ENCODE measurements at places on chromosomes 12 and 14. TPM values are rescaled to one million over a fixed set of nuclear protein-coding genes. Genes with fewer than 3 reads are reported as not detected.

DNA sequence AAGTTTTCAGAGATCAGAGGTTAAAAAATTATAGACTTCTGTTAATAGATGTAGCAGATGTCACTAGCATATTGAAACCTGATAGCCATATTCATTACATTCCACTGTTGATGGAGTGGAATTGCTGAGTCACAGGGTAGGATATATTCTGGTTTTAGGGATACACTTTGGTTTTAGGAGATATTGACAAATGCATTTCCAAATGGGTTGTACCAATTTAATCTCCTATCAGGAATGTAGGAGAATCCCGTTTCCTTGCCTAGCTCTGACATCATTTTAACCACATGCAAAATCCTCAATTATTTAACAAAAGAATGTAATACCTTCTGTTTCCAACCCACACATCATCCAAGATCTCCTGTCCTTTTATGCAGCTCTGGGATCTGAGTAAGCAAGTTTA, 30.7 kb upstream of the ESR2 start:
- H3K4me1 ChIP-seq, result no peaks in the 10 kb centered on the region
- H3K27ac ChIP-seq, result no peak overlapping the region
- no peaks in the 10 kb centered on the region for H3K27me3 ChIP-seq
- no peak overlapping the region for H3K4me3 ChIP-seq

DNA sequence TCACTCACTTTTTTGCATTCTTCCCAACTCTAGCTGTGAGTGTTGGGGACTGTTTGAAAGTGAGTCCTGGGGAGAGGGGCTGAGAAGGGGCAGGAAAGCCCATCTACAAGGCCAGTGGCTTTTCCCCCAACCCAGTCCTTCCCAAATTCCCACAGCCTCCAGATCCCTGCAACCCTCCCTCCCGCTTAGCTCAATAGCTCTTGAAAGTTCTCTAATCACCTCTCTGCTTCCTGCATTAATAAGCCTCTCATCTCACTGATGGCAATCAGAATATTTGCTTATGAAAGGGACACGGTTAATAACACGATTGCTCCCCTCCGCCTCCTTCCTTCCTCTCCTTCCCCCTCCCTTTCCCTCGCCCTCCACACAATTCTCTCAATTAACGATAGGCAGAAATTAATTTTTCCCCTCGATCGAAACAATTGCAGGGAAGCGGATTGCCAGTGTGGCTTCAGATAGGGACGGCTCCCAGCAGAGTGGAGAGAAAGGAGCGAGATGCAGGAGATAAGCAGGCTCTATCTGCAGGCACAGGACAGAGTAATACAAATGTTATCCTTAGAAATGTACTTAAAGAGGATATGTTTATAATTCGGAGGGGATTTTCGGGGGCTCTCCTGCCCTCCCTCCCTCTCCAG, 15.1 kb upstream of the GPATCH2L start:
- H3K36me3 ChIP-seq, result no peaks in the 10 kb centered on the region
- H3K4me1 ChIP-seq, result peaks cover 3% of the 10 kb centered on the region
- H3K4me3 ChIP-seq, result no peak overlapping the region
- DNase-seq, result no peak
- H3K27ac ChIP-seq, result no peak overlapping the region

DNA sequence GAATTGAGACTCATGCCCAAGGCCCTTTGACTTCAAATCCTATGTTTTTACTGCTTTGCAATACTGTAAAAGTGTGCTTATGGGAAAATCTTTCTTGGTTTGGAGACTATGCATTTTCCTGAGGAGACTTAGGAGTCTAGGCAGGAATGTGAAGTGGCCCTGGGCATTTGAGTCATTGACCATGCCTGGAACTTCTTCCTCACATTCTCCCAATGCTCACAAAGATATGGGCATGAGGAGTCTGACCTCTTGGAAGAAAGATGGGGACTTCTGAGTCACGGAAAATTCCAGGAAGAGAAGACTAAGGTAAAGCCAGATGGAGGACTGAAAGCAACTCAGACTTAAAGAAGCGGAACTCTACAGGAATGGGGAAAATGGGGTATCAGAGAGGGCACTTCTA, 38.2 kb upstream of the ZNF641 start:
- H3K27me3 ChIP-seq, result no peaks in the 10 kb centered on the region
- no peak for DNase-seq
- no peak overlapping the region for H3K4me3 ChIP-seq
- H3K27ac ChIP-seq, result no peak overlapping the region
- peaks cover 3% of the 10 kb centered on the region for H3K4me1 ChIP-seq

The ADGRD1 gene
- total RNA-seq, result 128 TPM

The PTCSC3 gene
- total RNA-seq, result not detected

DNA sequence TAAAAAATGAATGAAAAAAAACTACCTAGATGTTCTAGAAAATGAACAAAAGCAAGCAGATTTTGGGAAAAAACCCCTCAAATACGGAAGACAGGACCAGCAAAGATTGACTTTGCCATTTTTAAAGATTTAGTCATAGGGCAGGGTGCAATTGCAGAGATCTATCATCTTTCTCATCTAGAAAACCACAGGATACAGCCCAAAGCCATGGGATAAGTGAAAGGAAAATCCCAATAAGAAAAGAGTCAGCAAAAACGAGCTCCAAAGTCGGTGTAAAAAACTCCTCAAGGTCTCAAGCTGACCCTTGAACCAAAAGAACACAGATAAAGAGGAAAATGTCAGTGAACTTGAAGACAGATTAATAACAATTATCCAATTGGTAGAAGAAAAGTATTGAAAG, 28.0 kb downstream of the CEP290 start:
- no peaks in the 10 kb centered on the region for H3K27me3 ChIP-seq
- no peaks in the 10 kb centered on the region for H3K4me1 ChIP-seq
- no peaks in the 10 kb centered on the region for H3K36me3 ChIP-seq
- DNase-seq, result no peak
- no peak overlapping the region for H3K4me3 ChIP-seq

DNA sequence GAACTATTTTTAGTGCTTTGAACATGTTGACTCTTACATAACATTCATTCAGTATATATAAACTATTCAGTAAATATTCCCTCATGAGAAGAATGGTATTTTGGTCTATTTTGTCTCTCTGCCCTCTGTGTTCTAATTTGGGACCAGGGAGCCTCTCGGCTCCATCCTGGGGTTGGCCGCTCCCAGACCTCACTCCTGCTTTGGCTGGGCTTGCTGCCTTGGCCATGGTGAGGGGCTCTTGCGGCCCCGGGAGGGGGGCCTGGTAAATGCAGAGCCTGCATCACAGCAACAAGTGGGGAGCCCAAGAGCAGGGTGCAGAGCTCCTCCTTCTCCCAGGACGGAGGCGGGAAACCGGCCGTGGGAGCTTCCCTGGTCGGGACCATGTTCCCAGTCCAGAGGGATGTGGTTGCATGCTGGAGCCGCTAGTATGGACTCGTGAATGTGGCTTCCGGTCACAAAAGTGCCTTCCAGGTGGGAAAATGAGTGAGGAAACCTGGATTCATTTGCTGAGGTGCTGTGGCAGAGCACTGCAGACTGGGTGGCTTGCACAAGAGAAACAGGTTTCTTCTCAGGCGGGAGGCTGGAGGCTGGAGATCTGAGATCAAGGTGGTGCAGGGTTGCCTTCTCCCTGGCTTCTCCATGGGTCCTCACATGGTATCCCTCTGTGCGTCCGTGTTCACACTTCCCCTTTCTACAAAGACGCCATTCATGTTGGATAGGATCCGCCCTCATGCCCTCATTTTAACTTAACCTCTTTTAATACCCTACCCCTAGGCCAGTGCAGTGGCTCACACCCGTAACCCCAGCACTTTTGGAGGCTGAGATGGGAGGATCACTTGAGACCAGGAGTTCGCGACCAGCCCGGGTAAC, 250.2 kb downstream of the CACNA1C start:
- H3K4me3 ChIP-seq, result no peak overlapping the region
- H3K36me3 ChIP-seq, result no peaks in the 10 kb centered on the region
- peak overlapping the region; percentile 29 for H3K27ac ChIP-seq

GRCh38 chr12:30828686-30829085, 73.9 kb upstream of the CAPRIN2 start:
- no peak overlapping the region for H3K27ac ChIP-seq
- H3K36me3 ChIP-seq, result no peaks in the 10 kb centered on the region
- DNase-seq, result no peak
- peaks cover 4% of the 10 kb centered on the region for H3K27me3 ChIP-seq

GRCh38 chr12:32266756-32267155, 132.6 kb upstream of the FGD4 start:
- DNase-seq, result no peak
- peaks cover 26% of the 10 kb centered on the region for H3K4me1 ChIP-seq
- no peak overlapping the region for H3K27ac ChIP-seq
- no peaks in the 10 kb centered on the region for H3K36me3 ChIP-seq
- no peak overlapping the region for H3K4me3 ChIP-seq
- H3K27me3 ChIP-seq, result no peaks in the 10 kb centered on the region

The TAS2R20 gene
- 0.42 TPM for total RNA-seq

GRCh38 chr12:19694627-19695026, 255.3 kb downstream of the AEBP2 start:
- H3K27ac ChIP-seq, result no peak overlapping the region
- no peak overlapping the region for H3K4me3 ChIP-seq

DNA sequence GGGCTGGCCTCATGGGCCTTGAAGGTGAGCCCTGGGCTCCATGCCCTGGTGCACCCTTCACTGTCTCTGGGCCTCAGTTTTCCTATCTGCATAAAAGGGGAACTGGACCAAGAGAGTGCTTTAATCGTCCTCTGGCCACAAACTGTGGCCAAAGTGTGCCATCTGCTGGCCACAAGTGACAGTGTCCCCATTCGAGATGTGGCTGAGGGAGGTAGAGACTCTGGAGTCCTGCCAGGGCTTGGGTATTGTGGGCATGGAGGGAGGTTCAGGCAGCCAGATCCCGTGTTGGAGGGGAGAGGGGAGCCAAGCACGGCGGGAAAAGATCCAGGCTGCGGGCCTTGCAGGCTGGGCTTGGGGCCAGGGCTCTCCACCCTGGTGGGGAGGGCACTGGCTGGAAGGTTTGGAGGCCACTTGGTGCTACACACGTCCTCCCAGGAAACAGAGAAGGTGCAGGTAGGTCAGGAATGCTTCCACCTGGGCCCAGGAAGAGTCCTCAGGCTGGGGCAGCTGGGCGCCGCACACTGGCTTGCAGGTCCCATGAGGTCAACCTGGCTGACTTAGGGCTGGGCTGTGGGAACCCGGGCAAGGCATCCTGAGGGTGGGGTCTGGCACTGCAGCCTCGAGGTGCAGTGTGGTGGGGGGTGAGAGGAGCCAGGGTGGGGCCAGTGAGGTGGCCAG, 7.3 kb upstream of the KIF26A start:
- no peak overlapping the region for H3K27ac ChIP-seq
- DNase-seq, result peak; percentile 69
- peaks cover 41% of the 10 kb centered on the region for H3K27me3 ChIP-seq
- no peak overlapping the region for H3K4me3 ChIP-seq
- peaks cover 5% of the 10 kb centered on the region for H3K4me1 ChIP-seq

- H3K27me3 ChIP-seq, result no peaks in the 10 kb centered on the region
- H3K4me3 ChIP-seq, result no peak overlapping the region
- peaks cover 34% of the 10 kb centered on the region for H3K4me1 ChIP-seq
- H3K36me3 ChIP-seq, result no peaks in the 10 kb centered on the region
- DNase-seq, result no peak
Measured at GRCh38 chr12:110641521-110641920, 27.6 kb downstream of the TCTN1 start.

GRCh38 chr14:78627114-78627513, 456.9 kb downstream of the NRXN3 start:
- no peaks in the 10 kb centered on the region for H3K27me3 ChIP-seq
- no peak overlapping the region for H3K4me3 ChIP-seq
- H3K36me3 ChIP-seq, result no peaks in the 10 kb centered on the region
- no peaks in the 10 kb centered on the region for H3K4me1 ChIP-seq

DNA sequence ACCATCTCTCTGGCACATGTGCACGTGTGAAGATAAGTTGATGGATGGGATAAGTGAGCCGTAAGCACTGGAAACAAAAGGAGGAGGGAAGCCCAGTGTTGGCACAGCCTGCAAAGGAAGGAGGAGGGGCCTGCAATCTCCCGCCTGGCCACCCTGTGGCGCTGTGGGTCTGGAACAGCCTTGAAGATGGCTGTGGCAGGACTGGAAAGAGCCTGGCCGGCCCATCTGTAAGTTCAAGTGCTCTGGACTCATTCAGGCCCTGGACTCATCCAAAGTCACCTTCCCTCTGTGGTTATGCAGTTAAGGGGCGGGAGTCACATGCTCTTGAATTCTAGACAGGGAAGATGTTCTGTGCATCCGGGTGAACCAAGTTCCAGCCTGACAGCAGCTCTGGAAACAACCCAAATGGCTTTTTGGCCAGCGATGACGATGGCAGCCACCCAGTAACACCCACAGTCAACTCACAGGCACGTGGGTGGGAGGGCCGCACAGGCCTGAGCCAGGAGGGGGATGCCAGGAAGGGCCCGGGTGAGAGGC, 50.4 kb downstream of the CHGA start:
- no peak overlapping the region for H3K4me3 ChIP-seq
- H3K4me1 ChIP-seq, result peaks cover 31% of the 10 kb centered on the region
- peak; percentile 79 for DNase-seq
- H3K27me3 ChIP-seq, result no peaks in the 10 kb centered on the region
- H3K27ac ChIP-seq, result peak overlapping the region; percentile 79

The LPCAT3 gene
- 65.8 TPM for total RNA-seq

The TPPP2 gene
- 0.54 TPM for total RNA-seq

DNA sequence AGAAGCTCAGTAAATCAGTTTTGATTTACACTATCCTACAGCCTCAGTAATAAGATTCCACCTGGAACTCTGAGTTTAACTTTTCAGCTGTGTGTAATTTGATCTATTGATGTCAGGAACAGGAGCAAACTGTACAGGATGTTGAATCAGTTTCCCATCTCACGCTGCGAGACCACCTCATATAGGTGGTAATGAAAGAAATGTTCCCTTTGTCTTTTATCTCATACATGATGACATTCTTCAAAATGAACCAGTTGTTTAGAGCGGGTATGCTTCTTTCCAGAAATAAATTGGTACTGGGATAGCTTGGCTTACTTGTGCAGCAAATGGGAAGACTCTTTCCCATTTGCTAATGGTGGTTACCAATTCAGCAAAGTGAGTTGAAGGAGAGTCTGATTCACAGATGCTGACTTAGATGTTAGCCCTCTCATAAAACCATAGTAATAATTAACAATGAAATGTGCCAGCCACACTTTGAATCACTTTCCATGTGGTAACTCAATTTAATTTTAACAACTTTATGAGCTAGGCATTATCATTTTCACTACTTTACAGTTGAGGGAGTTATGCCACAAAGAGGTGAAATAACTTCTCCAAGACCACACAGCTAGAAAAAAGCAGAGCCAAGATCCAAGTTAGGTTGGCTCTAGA, 251.5 kb downstream of the PAWR start:
- no peak for DNase-seq
- peaks cover 9% of the 10 kb centered on the region for H3K4me1 ChIP-seq
- H3K27ac ChIP-seq, result no peak overlapping the region
- H3K36me3 ChIP-seq, result no peaks in the 10 kb centered on the region

The SLC10A1 gene
- total RNA-seq, result not detected
